NCI-H1048 (cell line): ENCODE measurements at places on chromosomes 12 and 14.

- DNase-seq: no peak
Observed at GRCh38 chr14:33714527-33715226, 236.2 kb downstream of the EGLN3 start.

DNA sequence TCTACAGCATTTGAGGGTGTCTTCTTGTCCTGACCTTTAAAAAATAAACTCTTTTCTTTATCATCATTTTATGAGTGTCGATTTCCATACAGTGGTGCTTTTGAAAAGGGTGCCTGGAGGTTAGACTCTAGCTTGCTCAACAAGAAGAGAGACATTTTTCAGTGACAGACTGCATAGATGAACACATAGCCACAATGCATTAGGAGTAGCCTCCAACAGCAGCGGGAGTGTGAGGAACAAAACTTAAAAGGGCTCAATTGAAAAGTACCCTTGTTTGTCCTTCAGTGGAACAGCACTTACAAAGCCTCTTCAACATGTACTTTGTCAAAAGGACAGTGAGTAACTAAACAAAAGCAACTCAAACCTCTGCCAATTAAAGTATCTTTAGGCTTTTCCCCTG, 119.3 kb downstream of the SOX5 start:
- DNase-seq: no peak

DNA sequence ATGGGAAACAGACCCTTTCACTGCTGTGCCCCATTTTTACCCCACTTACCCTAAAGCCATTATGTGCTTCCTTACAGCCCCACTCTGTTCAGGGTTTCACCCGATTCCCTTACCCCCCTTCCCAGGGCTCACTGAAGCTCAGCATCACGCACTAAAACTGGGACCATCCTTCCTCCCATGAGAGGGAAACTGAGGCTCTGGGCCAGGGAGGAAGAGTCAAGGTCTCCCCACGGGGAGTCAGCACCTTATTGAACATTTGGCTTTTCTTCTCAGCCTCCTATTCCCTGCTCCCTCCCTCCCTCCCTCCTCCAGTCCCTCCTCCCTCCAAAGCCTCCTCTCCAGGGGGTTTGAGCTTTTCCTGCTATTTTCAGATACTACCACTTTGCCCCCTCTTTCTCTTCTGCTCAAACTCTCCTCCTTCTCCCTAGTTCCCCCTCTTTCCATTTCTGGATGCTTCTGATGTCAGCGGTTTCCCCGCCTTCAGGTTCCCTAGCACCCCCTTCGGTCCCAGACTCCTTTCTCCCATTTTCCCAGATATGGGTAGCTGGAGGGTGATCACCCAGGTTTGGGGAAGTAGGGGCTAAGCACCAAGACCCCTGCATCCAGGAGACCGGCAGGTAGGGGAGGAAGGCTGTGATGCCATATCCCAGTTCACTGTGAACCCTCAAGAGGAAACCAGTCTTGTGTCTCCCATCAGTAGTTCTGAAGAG, 960 bp downstream of the GPR162 start:
- no peak for DNase-seq

DNA sequence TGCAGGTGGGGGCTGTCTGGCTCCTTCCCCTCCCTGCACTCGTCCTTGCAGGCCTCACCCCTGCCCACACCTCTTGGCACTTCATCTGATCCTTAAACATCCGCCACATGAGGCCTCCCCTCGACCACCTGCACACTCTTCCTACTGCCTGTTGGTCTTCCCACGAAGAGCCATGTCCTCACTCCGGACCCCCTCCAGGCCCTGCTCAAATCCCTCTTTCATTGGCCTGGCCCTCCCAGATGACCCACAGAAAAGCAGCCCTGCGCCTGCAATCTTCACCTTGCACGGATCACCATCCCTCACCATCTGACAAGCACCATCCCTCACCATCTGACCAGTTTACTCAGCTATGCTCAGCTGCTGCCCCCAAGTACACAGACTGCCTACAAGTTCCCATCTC, 193.6 kb downstream of the BCL11B start:
- no peak for DNase-seq

- no peak for DNase-seq
Observed at GRCh38 chr12:49548481-49548821, 9.6 kb downstream of the KCNH3 start.

DNA sequence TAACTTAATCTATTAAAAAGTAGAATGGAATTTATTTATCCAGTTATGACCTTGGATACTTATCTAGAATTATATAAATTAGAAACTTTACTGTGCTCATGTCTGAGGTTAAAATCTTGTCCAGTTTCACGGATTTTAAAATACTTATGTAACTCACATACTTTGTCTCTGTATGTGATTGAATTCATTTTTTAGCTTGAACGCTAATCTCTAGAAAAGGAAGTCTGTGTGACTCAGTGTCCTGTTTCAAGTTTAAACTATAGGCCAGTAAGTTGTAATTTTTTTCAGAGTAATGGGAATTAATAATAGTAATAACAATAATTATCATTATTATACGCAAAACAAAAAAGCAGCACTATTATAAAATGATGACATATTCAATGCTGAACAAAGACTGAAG, 168.6 kb downstream of the CPNE8 start:
- no peak for DNase-seq

GRCh38 chr14:64938972-64939816, 3.4 kb downstream of the GPX2 start:
- DNase-seq: no peak

DNA sequence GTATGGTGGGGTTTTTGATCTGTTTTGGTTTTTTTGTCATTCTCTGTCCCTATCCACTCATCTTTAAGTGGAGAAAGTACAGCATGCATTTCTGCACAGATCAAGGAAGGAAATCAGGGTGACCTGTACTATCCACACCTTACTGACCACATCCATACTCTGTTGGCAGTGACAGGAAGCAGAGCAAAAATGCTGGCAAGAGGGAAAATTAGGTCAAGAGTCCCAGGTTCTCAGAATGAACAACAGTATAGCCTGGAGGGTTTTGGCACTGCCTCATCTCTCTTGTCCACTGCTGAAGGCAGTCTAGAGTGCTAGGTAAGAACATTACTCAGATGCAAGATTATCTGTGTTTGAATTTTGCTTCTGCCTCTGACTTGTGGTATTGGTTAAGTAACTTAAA, 70.7 kb downstream of the TAOK3 start:
- DNase-seq: no peak

DNA sequence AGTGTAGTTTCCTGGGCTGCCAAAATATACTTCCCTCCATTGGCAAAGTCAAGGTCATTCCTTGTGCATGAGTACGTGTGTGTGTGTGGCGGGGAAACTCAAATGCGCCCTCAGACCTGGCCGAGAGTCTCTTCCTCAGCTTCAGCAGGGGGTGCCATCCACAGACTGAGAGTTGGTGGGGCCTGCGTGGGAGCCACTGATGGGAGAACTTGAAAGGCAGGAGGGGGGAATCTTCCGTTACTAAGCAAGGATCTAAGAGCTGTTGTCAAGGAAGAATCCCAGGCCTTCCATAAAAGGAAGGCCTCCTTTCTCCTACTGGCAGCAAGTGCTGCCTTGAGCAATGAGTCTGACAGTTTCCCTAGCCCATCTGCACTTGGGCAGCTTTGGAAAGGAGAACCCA, 274.9 kb downstream of the EMP1 start:
- DNase-seq: no peak

DNA sequence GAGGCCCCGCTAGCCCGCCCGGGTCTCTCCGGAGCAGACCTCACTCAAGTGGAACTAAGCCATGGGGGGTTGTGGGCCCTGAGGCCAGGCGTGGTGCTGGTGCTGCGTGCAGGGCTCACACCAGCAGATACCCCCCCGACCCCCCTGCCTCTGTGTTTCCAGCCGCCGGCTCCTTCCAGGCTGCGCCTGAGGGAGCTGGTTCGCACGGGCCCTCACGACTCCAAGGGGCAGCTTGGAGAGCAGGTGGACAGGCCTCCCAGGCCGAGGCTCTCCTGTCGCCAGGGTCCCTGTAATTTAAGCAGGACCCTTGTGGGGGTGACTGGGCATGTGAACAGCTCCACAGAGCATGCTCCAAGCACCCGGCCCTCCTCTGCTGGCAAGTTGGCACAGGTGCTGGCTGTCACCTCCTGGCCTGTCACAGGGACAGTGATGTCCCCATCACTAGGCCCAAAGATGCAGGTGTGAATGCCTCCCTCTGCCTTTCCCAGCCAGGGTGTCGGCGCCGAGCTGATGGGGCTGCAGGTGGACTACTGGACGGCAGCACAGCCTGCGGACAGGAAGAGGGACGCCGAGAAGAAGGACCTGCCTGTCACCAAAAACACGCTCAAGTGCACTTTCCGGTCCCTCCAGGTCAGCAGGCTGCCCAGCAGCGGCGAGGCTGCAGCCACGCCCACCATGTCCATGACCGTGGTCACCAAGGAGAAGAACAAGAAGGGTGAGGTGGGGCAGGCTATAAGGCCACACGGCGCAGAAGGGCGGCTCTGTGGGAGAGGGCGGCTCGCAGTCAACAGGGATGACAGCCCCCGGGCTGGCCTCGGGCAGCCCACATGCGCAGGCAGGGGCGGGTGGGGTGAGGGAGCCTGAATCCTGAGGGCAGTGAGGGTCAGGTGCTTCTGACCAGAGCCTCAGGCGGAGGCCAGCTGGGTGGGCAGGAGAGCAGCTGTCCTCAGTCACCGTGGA, 5.9 kb upstream of the TEX22 start:
- DNase-seq: no peak

DNA sequence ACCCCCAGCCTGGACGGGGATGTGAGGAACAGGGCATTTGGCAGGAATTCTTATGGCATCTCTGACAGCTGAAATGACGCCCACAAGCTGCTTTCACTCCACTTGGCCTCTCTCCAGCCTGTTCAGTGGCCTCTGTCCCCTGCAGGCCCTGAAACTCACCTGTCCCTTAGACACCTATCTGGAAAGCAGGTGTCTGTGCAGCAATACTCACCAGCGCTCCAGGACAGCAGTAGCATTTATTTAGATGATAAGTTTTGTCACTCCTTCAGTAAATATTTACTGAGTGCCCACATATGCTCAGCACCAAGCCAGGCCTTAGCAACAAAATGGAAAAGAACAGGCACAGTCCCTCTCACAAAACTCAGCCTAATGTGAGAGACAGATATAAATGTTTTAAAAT, 311.1 kb upstream of the FKBP4 start:
- DNase-seq: no peak

DNA sequence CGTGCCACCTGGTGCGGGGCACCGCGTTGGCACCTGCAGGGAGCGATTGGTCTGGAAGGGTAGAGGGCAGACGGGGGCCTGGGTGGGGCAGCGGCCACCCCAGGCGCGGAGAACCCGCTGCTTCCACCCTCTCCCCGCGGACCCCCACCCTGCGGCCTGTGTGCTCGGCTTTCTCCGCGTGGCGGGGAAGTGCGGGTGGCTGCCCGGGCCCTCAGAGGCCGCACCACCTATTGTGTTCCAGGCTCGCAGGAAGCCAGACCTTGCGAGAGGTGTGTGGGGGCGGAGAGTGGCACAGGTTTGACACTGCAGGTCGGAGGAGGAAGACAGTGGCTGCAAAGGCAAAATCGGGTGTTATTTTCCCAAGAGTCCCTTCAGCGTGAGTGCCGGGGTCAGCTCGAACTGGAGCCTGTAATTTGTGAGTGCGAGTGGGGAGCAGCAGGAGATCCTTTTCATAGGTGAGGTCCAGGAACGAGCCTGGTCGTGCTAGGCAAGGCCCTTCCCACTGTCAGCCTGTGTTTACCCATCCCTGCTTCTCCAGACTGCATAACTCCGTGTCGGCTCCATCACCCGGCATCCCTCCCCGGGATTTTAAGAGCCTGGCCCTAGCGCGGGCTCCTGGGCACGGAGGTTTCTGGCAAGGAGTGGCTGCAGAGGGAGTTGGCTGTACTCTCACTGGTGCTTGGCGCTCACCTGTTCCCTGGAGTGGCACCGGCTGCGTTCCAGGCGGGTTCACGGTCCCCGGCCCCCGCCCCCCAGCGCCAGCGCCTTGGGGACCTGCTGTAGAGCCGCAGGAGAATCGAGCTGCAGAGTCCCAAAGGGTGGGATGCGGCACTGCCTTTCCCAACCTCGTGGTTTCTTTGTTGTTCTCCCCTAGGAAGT, 935 bp downstream of the TBC1D30 start:
- no peak for DNase-seq

DNA sequence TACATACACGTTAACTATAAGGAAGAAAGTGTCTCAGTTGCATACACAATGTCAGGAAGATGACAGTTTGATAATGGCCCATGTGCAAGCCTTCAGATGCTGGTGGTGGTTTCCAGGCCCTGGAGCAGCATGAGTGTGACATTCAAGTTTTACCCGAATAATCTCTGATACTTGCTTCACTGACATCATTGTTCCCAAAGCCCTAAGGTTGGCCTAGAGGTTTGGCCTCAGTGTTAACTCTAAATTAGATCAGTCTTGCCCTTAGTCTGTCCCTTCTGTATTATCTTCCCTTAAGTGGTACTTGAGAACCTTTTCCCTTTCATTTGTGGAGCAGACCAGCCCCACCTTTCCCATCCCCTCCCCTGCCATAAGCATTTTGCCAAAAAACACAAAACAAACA, 24.0 kb upstream of the PDE1B start:
- no peak for DNase-seq

DNA sequence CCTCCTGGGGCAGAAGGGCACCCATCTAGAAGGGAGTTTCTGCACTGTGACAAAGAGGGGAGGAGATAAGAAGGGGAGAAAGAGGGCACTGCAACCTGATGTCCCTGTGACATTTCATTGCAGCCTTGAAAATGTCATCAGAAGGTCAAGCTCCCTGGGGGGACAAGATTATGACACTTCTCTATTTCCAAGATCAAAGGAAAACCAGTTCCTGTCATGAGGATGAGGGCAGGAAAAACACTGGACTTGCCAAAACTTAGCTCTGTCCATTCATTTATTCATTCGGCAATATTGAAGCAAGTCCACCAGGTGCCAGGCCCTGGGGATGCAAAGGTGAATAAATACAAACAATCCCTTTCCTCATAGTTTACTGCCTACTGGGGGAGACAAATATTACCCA, 138.4 kb upstream of the CDKN3 start:
- no peak for DNase-seq

DNA sequence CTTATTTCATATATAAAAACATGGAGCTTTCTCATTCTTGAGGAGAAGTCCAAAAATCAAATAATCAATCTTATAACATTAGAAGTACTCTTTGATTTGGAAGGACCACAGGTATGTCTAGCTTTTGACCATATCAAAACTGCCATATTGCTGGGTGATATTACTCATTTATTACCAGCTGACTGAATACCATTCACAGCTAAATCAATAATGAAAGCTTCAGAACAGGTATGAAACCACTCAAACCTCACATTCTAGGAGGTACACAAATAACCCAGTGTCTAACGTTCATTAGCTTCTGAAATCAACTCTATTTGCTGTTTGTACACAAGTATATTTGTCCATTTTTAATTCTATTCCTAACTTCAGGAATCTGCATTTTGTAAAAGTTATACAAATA, 16.8 kb upstream of the CCDC91 start:
- no peak for DNase-seq

DNA sequence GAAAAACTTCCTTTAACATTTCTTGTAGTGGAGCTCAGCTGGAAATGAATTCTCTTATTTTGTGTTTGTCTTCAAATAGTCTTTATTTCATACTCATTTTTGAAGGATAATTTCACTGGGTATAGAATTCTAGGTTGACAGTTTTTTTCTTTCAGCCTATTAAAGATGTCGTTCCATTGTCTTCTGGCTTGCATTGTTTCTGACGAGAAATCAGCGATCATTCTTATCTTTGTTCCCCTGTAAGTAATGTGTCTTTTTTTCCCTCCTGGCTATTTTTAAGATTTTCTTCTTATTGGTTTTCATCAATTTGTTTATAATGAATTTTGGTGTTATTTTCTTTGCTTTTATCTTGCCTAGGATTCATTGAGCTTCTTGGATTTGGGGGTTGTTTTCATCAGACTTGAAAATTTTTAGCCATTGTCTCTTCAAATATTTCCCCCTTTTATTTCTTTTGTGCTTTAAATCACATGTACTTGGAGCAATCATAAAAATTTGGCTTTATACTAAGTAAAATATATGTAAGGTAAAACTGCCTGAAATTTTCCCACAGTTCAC, 89.4 kb downstream of the UNC79 start:
- DNase-seq: no peak
